Fibroblast of skin of right biceps (primary cell): ENCODE measurements at places on chromosomes 2 and 18.
A peak's percentile ranks its signal among the peaks of the same experiment; 100 is the strongest.

DNA sequence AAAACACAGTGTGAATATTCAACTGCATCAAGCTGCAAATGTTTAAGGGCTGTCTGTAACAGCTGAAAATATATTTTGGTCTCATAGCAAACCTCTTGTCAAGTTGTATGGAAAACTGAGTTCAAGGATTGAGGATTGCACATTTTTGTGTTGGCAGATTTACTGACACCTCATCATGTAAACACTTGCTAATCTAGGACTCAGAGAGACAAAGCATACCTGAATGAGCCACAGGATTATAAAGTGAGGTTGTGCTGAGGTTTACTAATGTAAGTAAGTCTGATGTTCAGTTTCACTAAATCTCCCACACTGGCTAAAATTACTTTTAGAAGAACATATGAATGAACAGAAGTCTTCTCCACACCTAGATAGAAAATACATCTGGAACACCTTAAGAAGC is 1993.1 kb upstream of the CELF4 start:
- peak; percentile 23 for DNase-seq

- no peak for DNase-seq
Measured at GRCh38 chr18:24267878-24268277, 129.0 kb downstream of the CABYR start.

GRCh38 chr2:141692829-141693228 is 438.0 kb downstream of the LRP1B start:
- DNase-seq, result no peak

DNA sequence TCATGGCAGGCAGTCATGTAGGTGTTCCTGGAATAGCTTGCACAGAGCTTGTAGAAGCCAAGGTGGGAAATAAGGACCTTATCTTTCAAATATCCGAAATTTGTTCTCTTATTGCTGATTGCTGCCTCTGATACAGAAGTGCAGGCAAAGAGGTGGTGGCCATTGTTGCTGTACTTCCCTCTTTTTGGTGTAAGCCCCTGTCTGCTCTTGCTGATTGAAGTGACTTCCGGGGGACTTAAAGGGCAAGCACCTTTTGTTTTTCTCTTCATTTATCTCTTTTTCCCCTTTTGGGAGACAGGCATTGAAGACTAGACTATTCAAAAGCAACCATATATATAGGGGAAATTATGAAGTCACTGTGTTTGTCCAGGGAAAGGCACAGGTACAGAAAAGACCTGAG is 131.6 kb upstream of the OTX1 start:
- DNase-seq, result no peak

DNA sequence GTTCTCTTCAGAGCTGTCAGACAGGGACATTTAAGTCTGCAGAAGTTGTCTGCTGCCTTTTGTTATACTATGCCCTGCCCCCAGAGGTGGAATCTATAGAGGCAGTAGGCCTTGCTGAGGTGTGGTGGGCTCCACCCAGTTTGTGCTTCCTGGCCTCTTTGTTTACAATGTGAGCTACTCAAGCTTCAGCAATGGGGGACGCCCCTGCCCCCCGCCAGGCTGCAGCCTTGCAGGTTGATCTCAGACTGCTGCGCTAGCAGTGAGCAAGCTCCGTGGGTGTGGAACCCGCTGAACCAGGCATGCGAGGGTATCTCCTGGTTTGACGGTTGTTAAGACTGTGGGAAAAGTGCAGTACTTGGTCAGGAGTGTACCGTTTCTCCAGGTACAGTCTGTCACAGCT is 24.0 kb upstream of the PAIP2B start:
- DNase-seq, result no peak

DNA sequence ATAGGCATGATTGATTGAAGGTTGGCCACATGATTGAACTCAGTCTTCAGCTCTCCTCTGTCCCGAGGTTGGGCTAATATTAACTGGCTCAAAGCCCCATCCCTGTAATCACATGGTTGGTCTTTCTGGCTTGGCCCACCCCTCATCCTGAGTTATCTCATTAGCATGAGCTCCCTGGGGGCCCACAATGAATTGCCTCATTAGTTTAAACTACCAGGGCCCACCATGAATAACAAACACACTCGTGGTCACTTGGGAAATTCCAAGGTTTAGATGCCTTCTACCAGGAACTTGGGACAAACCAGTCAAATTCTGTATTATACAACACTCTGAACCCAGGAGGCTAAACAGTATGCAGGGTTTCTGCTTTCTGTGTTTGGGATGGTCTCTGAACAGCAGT is 121.7 kb upstream of the B3GNT2 start:
- DNase-seq, result peak; percentile 5

DNA sequence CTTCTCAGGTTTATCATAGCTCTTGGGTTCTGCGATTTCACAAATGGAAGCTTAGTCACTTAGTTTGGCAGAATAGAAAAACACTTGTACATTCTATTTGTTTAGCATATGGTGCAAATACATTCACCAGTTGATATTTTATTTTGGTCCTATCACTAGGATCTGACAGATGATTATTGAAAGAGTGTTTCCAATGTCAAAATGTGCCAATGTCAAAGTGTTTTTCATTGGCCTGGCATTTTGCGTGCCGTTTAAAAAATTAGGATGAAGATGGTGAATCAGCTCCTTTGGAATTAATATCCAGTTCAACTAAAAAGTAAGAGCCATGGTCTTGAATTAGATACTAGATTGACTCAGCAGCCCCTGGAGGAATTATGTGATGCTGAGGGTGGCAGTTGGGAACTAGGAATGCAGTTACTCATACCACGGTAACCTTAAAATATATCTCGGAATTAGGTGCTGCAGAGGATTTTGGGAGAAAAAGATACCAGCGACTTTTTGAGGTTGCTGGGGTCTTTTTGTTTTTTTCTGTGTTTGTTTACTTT is 87.0 kb downstream of the SPHKAP start:
- peak; percentile 65 for DNase-seq

GRCh38 chr2:37080689-37081088 is 3.5 kb downstream of the HEATR5B start:
- DNase-seq, result no peak

- DNase-seq, result peak; percentile 67
Measured at GRCh38 chr2:205908212-205909183, 177.5 kb downstream of the INO80D start.

- DNase-seq, result no peak
Measured at GRCh38 chr18:44437603-44438002, 243.1 kb upstream of the SETBP1 start.

GRCh38 chr2:164778723-164779122 is 62.9 kb downstream of the COBLL1 start:
- peak; percentile 28 for DNase-seq

DNA sequence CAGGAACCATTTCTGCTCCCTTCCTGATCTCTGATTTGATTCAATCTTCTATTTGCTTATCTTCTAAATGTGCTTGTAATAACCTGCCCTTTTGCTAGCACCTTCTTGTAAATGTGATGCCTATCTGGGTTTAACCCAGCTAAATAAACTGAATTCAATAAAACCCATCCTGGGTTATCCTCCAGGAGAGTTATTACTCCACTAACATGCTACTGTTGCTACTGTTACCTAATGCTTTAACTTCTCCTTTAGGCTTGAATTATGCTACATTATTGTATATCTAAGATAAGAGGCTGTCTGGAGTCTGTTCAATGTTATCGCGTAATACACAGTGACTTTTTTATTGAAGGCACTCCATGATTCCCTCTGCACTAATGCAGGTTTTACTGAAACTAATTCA is 206.5 kb upstream of the CTAGE1 start:
- DNase-seq, result no peak

- no peak for DNase-seq
Measured at GRCh38 chr18:6728809-6729246, 688 bp upstream of the ARHGAP28 start.

GRCh38 chr2:158004126-158004764 is 97.4 kb upstream of the UPP2 start:
- DNase-seq, result peak; percentile 36

DNA sequence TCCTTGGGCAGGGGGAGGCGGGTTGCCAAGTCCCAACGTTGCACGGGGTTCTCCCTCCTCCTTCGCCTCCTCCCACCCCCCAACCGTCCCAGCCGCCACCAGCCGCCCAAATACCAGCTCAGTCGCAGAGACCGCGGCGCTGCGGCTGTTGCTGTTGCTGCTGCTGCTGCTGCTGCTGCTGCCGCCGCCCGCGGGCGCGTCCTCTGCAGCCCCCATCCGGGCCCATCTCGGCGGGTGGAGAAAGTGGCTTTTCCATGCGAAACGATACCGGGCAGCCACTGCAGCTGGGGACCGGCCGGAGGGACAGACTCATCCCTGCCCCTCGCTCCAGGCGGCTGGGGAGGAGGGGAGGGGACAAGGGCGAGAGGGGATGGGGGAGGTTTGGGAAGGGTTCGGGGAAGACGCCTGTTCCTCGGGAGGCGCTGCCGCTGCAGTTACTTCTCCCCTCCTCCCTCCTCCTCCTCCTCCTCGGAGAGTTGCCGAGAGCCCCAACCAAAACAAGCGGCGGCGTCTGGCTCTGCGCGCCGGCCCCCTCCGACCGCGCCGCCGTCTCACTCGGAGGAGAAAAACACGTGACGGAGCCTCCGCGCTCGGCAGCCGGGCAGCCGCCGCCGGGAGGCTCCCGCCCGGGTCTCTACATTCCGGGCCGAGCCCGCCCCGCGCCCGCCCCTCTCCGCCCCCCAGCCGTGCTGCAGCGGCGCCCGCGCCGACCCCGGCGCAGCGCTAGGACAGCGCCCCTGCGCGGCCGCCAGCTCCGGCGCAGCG is at the start of gene IRS1:
TSS of gene IRS1 (minus strand) at position 610 of the 765 bp plus-strand sequence. CDS start 1,082 bp downstream, outside the sequence.
- peak; percentile 90 for DNase-seq

DNA sequence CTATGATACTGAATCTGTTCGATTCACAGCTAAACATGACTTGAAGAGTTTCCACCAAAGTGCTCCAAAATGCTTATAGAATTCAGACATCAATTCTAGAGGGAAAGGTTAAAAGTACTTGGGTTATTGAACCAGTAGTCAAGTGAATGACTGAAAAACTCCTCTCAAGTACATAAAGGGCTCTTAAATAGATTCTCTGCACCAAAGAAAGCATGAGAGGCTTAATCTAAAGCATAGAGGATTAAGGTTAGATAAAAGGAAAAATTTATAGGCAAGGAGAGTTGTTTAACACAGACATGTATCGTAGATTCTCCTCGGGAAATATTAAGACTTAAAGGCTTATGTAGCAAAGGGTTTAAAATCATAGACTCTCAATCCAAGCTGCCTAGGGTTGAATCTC is 701.4 kb downstream of the ERBB4 start:
- DNase-seq, result no peak

DNA sequence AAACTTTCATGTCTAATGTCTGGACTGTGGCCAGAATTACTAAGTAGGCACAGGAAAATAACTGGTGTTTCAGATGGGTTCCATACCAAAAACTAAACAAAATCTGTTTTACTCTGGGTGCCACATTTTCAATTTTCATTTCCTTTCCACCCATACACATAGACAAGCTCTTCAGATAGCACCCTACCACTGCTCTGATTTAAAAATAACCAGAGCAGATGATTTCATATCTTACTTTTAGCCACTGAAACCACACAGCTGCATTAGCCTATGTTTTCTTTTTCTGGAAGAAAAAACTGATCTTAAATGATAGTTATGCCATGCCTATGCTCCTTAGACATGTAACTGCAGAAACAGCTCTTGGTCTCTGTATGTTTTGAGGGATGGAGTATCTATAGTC is 647.6 kb downstream of the CPS1 start:
- no peak for DNase-seq

GRCh38 chr18:73079920-73080319 is 212.1 kb upstream of the NETO1 start:
- DNase-seq, result no peak

DNA sequence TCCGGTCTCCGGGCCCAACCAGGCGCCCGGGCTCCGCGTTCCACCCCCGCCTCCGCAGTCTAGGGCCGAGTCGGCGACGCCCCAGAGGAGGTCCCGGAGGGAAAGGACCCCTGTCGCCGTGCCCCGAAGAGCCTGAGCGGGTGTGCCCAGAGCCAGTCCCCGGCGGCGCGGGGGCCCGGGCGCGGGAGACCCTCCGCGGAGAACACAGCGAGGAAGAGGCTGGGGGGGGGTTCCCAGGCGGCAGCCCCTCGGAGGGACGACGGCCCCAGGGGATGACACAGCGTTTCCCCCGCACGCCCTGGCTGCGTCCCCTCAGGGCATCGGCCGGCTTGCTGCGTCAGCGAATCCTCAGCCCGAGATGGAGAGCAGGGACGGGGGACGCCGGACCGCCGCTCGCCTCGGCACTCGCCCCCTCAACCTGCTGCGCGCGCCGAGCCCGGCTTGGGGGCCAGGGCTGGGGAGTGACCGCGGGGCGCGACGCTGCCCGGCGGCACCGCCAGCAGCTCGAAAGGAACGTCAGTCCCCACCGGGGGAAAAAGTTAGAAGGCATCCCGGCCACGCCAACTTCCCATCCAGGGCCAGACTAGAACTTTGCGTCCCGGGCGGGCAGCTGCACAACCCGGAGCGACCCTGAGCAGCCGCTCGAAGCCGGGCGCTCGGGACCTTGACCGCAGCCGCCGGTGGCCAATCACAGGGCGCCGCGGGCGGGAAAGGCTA is 711 bp downstream of the SFXN5 start:
- DNase-seq, result peak; percentile 36

DNA sequence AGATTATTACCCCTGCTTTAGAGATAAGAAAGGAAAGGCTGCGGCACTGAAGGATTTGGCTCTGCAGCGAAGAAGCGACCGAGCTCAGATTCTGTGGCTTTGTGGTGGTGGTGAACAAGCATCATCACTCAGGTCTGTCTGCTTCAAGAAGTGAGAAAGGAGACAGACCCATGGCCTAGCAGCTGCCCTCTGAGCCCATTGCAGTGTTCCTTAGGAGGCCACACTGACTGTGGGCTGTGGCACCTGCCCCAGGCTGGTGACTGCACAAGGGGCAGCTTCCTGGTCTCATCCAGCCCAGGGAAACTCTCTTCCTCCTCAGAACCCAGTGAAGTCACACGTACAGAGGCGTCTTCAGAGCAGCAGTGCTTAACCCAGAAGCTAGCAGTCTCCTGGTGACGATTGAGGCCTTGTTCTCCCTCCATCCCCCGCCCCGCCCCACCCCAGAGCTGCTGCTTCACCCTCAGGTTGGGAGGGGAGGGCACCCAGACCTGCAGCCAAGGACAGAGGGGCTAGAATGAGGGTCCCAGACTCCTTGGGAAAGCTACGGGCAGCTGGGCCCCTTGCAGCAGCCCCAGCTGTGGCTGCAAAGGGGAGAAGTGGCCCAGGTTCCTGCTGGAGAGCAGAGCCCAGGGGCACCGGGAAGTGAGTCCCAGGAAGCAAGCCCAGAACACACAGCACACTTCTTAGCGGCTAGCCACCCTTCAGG is 22.2 kb downstream of the BIN1 start:
- DNase-seq, result no peak

DNA sequence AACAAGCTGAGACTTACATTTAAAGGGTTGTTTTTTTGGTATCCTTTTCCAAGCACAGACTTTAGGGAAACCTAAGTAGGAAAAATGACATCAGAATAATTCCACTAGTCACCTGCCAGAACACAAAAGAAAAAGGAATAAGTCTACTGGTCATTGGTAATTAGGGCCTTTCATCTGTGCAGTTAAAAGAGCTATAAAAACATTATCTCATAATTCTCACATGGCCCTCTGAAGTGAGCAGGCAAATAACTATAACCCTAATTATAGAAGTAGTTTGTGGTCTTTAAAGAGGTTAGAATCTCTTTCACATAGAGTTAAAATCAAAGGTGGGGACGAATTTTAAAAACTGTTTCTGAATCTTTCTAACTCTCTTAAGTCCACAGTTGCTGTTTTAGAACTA is 111.1 kb upstream of the B3GNT2 start:
- DNase-seq, result no peak

GRCh38 chr2:222805591-222806304 is 55.1 kb upstream of the ACSL3 start:
- no peak for DNase-seq

- no peak for DNase-seq
Measured at GRCh38 chr18:77197073-77197472, 52.6 kb upstream of the GALR1 start.

GRCh38 chr18:8912348-8913326 is 189.9 kb upstream of the NDUFV2 start:
- DNase-seq, result no peak

- DNase-seq, result peak; percentile 35
Measured at GRCh38 chr2:65749545-65749944, 317.1 kb upstream of the SPRED2 start.
